ENCODE measurements at places on chromosomes 3 and 15.

DNA sequence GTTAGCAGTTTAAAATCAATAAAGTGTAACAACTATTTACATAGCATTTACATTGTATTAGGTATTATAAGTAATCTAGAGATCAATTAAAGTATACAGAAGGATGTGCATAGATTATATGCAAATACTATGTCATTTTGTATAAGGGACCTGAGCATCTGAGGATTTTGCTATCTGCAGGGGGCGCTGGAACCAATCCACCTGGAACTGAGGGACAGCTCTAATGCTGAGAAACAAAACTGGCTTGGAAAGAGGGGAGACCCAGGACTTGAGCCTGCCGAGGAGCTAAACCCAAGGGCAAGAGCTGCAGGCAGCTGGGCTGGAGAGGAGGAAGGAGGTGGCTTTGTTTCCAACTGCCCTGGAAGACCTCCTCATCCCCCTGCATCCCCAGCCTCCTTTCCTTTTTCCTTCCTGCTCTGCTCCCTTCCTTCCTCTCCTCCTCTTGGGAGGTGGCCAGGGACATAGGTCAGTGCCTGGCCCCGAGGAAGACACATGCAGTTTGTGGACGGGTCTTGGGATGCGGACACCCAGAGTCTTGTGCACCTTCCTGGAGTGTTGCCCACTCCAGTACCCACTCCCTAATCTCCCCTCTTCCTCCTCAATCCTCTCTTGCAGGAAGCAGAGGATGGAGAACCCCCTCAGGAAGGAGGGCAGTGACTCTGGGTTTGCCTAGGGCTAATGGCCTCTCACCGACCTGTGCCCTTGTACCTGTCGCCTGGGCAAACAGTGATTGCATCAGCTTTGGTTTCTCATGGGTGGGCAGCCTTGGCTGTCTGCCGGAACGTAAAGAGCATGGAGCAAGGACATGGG, 825 bp upstream of the RTP3 start:
- DNase-seq: no peak

DNA sequence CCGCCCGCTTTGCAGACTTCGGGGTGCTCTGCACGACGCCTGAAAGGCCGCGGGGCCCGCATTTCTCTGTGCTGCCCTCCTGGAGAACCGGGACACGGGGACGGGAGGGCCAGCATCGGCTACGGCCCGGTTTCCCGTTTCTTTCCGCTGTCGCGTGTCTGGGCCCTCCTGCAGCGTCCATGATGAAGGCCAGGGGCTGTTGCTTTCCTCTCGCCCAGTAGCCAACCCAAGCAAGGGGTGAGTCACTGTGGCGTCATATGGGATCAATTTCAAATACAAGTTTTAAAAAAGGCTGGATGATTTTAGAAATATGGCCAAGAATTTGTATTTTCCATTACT, 435 bp downstream of the SLC35G2 start:
- DNase-seq: no peak

DNA sequence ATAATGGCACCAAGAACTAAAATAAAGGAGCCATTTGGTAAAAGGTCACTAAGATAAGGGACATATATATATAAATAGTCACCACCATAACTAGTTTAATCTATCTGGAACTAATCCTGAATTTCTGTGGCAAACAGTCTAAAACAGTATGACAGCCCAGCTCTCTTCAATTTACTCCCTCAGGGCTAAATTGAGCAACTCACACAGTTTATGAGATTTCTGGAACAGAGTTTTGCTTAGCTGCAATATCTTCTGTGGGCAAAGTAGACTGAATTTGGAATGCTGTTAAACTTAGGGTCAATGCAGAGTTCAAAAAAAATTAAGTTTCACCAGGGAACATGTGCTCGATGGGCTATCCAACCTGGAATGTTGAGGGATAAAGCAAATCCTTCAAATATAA, 70.1 kb upstream of the VEPH1 start:
- no peak for DNase-seq

DNA sequence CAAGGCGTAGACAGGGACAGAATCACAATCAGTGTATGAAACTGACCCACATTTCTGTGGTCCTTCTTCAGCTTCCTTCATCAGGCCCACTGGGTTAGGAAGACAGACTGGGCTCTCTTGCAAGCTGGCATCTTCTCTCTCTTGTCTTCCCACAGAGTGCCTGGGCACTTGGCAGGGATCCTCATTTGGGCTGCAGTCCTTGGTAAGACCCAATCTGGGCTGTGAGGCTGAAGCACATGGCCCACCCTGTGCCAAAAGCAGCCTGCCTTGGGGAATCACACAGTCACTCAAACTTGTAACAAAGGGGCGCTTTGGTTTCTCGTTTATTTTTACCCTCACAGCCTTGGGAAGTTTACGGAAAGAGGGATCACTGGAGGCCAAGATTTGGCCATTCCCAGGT, 8.2 kb upstream of the EPHB3 start:
- no peak for DNase-seq

- no peak for DNase-seq
Measured at GRCh38 chr3:101811875-101812274, 32.9 kb downstream of the NXPE3 start.

DNA sequence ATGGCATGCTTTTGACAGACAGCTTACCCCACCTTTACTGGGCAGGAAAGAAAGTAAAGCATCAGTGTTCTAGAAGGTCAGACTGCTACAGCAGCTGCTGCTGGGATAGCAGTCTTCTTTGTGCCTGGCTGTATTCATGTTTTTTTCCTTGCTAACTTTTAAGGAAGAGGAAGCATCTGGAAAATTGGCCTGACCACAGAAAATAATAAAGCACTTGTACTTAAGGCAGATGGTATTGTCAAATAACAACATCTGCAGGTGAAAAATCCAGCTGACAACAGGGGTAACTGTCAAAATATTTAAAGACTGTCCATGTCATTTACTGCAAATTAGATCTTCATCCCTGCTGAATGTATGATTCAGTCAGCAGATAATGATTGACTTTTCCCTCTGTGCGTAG, 229.0 kb downstream of the OXSM start:
- DNase-seq: no peak

GRCh38 chr3:174784206-174784934, 74.8 kb upstream of the NAALADL2 start:
- no peak for DNase-seq

DNA sequence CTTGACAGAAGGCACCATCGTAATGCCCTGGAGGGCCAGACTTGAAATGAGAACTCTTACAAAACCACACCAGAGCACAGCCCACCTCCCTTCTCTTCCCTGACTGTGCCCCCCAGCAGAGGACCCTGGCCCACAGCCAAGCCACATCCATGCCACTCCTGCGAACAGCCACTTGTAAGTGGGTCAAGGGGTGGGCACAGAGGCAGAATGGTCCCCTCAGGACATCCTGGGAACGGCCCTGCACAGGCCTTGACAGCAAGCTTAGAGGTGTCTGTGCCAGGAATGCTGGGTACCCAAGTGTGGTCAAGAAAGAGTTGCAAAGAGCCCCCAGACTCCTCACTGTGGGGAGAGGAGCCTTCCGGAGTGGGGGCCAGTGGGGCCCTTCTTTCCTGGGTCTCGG, 33.3 kb downstream of the HCN4 start:
- no peak for DNase-seq

DNA sequence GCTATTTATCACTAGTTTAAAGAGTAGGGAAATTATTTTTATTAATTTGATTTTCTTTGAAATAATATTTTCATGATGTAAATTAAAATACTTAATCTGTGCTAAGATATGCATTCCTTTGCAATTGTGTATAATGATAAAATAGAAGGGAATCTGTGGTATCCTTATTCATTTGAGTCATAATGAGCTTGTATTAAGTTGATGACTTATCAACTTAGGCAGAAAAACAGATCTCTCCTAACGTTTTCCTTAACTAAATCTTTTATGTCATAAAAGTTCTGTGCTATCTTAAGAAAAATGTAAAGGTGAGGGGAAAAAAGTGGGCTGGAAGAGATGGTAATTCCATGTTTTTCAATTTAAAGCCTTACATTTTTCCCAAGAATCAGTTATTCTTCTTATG, 1.9 kb downstream of the FGF7 start:
- DNase-seq: no peak

DNA sequence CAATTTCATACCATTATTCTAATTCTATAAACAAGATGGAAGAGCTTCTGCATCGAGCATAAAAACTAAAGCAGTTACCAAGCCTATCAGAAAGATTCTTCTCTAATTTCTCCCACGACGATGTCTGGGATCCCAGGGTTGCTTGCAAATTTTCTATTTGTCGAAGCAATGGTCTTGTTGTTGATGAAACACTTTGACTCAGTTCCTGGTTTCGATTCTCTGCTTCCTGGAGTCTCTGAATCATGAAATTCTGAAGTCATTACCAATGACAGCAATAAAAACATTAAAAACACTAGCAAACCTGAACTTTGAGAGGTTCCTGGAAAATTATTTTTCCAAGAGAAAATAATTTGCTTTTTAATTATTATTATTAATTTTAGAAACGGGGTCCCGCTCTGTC, 18.7 kb downstream of the TMF1 start:
- DNase-seq: no peak

- no peak for DNase-seq
Measured at GRCh38 chr15:45265506-45265905, 13.5 kb downstream of the SLC28A2 start.

GRCh38 chr15:78982736-78983135, 37.9 kb upstream of the CTSH start:
- DNase-seq: no peak

- DNase-seq: no peak
Measured at GRCh38 chr15:85331655-85332285, 48.6 kb upstream of the AKAP13 start.

DNA sequence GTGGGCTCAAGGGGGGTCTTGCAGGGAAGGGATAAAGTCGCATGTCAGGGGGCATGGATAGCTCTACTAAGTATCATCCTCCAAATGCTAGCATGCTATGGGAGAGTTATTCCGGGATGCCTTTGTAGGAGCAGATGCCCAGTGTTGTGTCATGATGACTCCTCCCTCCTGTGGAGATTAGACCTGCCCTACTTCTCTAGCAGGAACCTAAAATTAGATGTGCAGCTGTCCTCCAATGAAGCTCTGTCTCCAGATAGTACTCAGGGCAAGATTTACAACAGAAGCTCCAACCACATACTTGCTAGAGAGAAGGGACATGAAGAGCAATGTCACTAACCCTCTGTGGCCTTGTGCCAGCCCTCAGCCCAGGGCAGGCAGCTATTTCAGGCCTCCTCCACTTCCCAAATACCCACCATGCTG, 82.5 kb downstream of the AGBL1 start:
- no peak for DNase-seq

DNA sequence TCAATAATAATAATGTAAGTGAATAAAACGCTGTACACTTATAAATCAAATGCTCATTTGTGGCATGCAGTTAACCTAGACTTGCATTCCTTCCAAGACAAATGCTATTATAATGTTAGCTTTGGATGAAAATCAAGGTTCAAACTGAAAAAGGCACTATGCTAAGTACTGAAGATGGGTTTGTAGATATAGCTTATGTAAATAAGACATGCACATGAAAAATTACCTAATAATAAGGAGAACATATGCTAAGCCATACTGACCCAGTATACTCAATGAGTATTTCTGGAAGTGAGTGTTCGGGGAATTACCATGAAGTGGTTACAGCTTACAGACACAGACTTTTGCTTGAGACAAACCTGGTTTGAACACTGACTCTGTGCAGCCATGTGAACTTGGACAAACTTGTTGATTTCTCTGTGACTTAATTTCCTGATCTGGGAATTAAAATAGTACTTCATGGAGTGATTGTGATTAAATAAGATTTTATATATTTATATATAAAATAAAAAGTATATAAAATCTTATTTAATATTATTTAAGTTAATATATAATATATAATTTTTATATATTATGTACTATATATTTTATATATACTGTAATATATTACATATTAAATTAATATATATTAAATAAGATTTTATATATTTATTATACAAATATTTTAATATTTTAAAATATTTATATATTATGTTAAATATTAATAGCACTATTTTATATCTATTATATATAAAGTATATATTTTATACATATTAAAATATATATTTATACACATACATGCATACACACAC, 159.2 kb downstream of the ZPLD1 start:
- peak; percentile 96 for DNase-seq

DNA sequence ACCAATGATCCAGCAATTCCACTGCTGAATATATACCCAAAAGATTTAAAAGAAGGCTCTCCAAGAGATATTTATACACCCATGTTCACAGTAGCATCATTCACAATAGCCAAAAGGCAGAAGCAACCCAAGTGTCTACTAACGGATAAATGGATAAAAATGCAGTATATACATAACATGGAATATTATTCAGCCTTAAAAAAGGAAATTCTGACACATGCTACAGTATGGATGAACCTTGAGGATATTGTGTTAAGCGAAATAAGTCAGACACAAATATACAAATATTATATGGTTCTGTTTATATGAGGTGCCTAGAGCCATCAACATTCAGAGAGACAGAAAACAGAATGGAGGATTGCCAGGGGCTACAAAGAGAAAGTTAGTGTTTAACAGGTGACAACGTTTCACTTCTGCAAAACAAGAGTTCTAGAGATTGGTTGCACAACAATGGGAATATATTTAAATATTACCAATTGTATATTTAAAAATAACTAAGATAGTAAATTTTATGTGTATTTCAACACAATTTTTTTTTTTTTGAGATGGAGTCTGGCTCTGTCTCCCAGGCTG, 69.4 kb downstream of the STAG1 start:
- no peak for DNase-seq

DNA sequence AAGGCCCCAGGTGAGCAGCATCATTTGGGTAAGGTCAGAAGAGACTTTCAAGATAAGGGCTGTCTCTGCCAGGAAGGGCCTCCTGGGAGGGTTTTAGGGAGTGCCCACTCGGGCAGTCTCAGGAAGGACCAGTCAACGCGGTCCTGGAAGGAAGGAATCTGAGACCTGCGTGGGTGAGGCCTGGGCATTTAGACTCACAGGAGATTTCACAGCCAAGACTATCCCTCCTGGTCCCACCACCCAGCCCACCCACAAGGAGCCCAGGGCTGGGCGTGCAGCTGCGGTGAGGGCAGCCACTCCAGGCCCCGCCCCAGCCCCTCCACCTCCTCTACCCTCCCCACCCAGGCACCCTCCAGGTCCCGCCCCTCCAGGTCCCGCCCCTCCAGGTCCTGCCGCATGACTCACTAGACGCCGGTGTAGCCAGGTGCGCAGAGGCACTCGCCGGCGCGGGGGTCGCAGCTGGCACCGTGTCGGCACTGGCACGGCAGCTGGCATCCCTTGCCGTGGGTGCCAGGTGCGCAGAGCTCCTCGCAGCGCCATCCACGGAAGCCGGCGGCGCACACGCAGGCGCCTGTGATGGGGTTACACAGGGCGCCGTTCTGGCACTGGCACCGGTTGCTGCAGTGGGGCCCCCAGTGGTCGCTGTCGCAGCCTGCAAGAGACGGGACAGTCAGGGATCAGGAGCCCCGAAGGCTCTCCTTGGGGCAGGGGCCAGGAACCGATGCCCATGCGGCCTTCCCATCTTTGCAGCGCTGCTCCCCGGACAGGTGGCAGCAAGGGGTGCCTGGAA, 112.7 kb downstream of the RAB11A start:
- no peak for DNase-seq

All from LNCaP clone FGC (cell line).